CD4-positive, alpha-beta T cell treated with Interleukin-15 for 4 hours (primary cell): ENCODE measurements at places on chromosomes 13 and 19.

DNA sequence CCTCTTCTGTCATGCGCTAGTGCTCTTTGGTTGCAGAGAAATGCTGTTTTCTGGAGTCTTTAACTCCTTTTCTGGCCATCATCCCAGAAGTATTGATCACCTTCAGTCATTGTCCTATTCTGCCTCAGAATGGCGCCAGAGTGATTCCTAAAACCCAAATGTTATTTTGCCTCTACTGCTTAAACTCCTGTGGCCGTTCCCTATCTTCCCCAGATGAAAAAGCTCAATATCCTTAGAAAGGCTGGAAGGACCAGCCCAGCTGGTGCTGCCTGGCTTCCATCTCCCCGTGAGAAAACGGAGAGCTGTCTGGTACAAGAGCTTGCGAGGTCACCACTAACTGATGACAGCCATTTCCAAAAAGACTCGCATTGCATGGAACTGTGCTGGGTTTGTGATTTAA, 179.1 kb downstream of the RBM26 start:
- DNase-seq: no peak

GRCh38 chr19:15045506-15045905, 3.8 kb upstream of the CASP14 start:
- no peak for DNase-seq

DNA sequence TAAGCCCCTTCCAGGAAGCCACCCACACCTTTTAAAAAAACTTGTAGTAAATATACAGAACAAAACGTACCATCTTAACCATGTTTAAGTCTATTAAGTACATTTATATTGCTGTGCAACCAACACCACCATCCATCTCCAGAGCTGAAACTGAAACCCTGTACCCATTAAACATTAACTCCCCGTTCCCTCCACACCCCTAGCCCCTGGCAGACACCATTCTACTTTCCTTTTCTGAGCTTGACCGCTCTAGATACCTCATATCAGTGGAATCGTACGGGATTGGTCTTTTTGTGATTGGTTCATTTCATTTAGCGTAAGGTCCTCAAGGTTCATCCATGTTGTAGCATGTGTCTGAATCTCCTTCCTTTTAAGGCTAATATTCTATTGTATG, 13.0 kb upstream of the SPATA13 start:
- no peak for DNase-seq

DNA sequence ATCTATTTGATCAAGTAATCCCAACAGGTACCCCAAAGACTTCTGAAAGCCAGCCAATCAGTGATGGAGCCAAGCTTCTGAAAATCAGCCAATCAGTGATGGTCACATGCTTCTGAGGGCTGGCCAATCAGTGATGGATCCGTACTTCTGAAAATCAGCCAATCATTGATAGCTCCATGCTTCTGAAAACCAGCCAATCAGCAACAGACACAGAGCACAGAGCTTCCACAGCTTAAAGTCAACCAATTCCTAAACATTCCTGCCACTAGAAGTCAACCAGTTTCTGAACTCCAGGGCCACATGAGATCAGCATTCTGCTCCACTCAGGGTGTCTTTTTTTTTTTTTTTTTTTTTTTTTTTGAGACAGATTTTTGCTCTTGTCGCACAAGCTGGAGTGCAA, 8.2 kb upstream of the HSD17B14 start:
- no peak for DNase-seq

DNA sequence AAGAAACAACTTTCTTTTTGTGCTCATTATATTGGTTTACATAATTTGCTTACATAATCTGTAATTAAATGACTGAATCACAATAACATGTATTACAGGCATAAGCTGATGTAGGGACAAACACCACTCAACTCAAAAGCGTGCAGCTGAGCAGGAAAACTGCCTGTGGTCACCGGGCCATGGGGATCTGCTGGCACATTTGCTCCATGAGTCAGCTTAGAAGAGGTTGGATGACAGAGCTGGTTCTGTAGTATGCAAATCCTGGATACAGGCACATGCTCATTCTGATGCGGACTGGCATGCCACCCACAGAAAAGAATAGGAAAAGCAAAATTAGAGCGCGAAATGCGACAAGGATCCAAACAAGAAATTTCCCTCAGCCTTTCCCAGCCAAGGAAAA, 128.6 kb downstream of the USP12 start:
- no peak for DNase-seq
